ENCODE measurements at places on chromosomes 6 and 20.

DNA sequence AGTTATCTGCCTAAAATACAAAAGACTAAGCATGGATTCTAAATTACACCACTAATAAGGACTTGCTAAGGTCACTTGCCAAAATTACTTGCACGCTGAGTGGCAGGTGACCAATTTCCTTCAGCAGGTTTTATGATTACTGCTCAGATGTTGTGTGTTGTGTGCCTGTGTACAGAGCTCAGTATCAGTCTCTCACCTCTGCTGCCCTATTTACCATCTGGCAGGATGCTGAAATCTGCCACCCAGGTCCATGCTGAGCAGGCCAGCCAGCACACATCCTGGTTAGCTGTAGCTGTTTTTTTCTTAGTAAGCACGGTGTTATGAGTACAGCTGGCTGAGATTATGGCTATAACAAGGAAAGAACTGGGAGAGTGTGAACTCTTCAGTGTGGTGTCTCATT is 34.0 kb downstream of the ELOVL4 start:
- DNase-seq, result no peak

DNA sequence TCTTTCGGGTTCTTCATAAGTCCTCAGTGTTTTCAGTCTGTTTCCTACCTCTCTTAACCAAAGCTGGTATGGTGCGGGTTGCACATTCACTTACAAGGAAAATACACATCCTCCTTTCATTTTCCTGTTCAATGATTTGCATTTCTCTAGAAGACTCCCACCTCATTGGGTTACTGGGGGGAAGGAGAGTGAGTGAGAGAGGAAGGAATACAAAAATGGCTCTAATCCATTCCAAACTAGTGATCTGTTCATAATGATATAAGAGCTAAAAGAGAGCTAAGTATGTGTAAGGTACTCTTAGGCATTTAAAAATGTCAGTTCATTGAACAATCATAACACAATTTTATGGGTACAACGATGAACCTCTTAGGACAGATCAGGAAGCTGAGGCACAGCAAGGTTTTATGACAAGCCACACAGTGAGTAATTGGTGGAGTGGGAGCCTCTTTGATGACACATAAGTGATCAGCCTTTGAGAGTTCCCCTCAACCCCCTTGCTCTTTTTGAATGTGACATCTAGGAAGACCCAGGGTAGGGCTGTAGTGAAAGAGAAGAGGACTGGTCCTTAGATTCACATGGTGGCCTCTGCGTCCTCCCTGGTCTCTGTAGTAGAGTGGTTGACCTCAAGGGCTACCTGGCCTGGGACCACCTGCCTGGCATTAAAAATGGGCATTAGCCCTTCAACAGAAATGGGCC is 328.4 kb upstream of the SOX4 start:
- DNase-seq, result no peak

GRCh38 chr6:168200571-168201134 is 118.9 kb downstream of the DACT2 start:
- DNase-seq, result no peak

DNA sequence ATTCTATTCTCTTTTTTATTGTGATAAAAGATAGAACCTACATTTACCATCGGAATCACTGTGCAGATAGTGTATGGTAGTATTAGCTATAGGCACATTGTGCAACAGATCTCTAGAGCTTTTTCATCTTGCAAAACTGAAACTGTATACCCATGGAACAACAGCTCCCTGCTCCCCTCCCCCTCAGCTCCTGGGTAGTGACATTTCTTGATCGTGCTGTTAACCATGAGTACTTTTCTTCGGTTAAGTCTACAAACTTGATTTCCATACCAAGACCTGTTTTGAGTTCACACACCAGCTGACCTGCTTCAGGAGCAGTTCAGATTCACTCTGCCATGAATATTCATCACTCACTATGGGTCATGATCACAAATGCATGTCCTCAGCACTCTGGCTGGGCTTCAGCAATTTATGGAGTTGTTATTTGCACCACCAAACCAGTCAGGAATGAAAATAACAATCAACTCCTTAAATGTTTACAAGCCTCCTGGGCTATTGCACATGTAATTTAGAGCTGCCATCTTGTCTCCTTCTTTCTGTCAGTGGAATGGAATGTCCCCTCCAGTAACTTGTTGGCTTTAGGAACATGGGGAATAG is 32.8 kb downstream of the PRDM1 start:
- no peak for DNase-seq

DNA sequence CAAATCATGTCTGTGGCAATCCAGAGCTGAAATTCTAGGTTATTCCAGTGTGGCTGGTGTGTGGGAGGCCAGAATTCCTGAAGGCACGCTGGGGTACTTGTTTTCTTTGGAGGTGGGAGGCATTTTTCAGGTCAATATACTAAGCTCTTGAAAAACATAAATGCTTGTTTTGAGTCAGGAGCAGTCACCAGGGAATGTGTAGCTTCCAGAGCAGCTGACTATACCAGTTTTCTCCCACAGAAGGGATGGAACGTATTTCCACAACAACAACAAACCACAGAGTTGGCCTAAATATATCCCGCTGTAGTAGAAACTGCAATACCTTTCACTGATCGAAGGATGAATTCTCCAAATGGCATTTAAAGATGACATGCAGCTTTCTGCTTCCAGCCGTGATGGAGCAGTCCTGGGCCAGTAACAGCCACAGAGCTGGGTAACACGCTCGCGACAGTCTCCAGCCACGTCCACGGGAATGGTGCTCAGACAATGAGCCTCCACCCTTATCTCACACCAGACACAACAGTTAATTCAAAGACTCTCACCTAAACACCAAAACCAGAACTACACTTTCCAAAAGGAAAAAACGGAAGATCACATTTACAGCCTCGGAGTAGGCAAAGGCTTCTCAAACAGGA is 23.2 kb downstream of the CHRNA4 start:
- no peak for DNase-seq

GRCh38 chr20:19024296-19025035 is 188.0 kb upstream of the SLC24A3 start:
- no peak for DNase-seq

DNA sequence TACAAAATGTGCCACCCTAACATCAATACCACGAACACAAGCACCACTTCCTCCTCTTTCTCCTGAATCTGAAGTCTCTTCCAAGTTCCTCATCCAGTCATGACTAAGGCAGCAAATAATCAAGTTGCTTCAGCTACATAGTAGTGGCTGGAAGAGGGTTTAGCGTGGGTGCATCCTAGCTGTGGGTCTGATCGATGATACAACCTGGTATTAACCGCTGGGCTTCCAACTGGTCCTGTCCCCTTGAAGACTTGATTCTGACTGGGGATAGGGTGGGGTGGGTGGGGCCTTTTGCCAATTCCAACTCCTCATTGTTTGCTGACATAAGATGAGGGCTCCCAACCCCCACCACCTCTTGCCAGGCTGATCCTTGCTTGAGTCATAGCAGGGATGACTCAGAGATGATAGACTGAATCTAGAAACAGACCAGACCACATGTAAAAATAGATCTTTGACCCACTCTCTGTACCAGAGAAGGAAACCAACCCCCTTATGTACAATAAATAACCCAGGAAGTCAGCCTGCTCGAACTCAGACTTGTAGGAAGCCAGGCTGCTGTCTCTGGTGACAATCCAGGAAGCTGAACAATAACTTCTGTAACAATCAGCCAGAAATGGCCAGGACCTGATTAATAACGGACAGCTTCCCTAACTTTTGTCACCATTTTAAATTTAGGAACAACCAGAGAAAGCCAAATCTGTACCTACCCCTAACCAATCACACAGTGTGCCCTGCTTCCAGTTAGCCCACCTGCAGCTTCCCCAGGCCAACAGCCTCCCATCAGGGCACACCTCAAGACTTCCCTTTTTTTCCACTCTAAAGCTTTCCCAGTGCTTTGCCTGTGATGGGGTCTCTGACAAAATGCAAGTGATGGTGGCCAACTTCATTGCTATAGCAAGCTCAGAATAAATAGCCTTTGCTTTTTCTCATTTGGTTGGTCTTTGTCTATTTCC is 68.9 kb upstream of the FAM184A start:
- DNase-seq, result no peak

- DNase-seq, result peak; percentile 9
Observed at GRCh38 chr20:61120595-61121515, 131.2 kb upstream of the CDH4 start.

DNA sequence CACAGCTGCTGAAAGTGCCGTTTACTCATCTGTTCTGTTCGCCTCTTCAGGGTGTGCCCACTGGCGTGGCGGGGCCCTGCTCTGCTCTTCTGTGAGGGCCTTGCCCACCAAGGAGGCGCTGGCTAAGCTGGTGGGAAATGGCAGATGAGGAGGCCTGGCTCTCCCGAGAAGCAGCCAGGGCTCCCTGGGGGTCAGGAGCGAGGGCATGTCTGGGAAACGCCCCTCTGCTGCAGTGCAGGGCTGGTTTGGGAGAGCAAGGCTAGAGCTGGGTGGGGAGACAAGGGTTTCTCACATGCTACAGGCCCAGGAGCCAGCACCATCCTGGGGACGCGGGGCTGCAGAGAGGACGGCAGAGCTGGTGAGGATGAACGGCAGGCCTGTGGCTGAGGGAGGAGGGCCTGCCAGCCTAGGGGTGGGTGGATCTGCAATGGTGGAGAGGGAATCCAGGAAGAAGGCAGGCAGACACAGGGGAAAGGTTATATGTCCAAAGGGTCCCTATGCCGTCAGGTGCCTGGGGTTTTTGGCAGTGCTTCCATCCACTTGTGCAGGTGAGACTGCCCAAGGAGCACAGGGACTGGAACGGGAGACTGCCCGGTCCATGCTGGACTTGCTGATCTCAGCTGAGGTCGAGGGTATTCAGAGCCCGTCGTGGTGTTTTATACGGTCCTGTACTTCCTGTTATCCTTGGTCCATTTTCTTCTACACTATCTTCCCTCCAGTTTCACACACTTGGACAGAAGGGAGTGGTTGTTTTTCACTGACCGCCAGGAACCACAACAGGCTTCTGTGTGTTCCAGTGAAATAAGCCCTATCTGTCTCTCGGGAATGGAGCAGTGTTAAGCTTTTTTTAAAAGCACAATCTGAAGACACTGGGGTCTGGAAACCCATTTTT is 119.2 kb downstream of the SYCP2 start:
- DNase-seq, result no peak

DNA sequence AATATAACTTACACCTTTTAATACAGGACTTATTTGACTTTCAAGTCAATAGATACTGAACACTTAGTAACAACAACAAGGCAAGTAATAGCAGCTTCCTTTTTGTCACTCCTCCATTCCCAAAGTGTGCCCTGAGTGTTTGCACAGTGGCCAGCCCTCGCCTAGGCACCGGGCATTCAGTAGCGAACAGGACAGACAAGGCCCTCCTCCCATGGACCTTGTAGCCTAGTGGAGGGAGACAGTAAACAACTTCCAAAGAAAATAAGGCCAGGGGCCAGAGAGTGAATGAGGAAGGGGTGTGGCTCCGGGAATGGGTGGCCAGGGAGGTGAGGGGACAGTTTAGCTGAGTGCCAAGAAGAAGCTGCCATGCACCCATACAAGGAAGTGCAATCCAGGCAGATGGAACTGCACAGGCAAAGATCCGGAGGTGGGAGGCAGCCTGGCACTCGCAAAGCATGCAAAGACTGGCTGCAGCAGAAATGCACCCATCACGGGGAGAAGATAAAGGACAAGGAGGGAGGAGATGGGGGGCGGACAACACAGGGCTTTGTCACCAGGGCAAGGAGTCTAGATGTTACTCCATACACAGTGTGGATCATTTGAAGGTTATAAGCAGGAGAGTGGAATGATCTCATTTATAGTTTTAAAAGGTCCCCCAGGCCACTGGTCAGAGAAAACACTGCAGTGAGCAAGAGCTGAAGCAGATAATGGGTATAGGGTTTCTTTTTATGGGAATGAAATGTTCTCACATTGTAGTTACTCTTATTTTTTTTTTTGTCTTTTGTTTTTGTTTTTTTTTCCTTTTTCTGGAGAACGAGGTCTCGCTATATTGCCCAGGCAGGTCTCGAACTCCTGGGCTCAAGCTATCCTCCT is 32.2 kb downstream of the ATP9A start:
- no peak for DNase-seq

- DNase-seq, result no peak
Observed at GRCh38 chr6:134610411-134610810, 292.5 kb upstream of the SGK1 start.

DNA sequence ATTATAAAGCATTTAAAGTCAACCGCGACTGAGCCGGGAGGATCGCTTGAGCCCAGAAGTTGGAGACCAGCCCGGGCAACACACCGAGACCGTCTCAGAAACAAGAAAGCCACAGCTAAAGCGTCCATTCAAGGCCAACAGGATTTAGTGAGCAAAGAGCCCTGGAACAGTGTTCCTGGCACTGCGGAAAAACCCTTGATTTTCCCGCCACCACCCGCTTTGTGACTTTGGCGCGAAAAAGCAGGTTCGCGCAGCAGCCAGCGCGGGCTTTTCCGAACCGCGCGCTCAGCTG is 669 bp downstream of the PCNA start:
- no peak for DNase-seq

GRCh38 chr6:31090973-31091364 is 21.4 kb downstream of the C6orf15 start:
- no peak for DNase-seq

GRCh38 chr6:19895866-19896692 is 58.9 kb downstream of the ID4 start:
- no peak for DNase-seq

DNA sequence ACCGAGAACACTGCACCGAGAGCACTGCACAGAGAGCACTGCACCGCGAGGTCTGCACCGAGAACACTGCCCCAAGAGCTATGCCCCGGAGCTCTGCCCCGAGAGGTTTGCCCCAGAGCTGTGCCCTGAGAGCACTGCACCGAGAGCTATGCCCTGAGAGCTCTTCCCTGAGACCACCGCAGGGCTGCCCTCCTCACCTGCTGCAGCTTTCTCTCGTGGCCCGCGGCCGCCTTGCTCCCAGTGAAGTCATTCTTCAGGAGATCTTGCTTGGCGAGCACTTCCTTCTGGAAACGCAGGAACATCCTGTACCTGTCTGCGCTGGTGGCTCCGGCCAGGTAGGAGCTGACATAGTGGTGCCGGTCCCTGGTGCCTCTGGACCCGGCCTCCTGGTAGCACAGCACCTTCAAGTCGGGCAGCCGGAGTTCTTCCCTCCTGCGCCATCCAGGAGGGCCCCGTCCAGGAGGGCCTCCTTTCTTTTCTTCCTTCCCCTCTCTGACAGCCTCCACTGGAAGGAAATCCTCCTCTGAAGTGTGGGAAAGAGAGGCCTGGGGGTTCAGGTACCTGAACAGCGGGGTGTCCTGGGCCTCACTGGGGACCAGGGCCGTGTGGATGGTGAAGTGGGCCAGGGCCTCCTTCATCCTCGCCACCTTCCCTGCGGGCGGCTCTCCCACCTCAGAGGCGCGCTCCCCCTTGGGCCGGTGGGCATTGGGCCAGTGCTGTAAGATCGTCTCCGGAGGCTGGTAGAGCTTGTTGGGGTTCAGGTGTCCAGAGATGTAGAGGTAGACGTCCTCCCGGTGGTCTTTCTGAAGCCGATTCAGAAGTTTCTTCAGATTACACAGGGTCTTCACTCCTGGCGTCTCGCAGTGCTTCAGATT is 7.8 kb downstream of the C6orf118 start:
- no peak for DNase-seq

- no peak for DNase-seq
Observed at GRCh38 chr20:49906615-49907154, 8.6 kb downstream of the SPATA2 start.

DNA sequence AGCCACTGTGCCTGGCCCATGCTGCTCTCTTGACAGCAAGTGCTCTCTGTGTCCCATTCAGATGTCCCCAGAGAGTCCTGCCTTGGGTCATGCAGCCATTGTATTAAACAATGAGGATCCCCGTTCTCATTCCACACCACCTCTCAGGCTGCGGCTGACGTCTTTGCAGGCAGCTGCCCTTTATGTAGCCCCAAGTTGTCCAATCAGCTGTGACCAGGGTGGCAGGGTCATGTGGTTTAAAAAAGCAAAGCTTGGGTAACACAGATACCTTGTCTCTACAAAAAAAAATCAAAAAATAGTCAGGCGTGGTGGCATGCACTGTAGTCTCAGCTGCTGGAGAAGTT is 13.2 kb downstream of the GCNT2 start:
- DNase-seq, result no peak
